ENCODE measurements at places on chromosomes 2 and 18.

DNA sequence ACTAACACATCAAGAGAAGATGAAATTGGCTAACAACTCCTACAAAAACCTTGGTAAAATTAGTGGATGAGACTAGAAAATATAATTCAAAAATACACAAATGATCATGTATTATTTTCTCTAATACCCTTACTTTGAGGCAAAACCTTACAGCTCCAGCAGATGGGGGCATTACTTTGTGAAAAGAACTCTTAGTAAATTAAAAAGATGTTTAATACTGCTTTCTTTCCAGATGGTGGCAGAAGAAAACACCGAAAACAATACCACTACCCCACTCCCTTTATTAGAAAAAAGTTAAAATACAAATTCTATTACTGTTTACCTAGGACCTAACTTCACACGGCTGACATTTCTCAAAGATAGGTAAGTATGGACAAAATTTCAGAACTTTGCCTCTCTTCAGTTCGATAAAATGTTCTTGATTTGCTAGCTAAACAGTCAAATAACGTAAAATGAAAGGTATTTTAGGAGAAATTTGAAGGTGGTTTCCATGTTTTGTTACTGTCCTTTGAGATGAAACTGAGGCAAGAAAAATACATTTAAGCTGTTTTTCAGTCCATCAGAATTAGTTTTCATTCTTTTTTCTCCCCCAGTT lies 30.6 kb downstream of the ORC4 start:
- DNase-seq: peak; percentile 64

DNA sequence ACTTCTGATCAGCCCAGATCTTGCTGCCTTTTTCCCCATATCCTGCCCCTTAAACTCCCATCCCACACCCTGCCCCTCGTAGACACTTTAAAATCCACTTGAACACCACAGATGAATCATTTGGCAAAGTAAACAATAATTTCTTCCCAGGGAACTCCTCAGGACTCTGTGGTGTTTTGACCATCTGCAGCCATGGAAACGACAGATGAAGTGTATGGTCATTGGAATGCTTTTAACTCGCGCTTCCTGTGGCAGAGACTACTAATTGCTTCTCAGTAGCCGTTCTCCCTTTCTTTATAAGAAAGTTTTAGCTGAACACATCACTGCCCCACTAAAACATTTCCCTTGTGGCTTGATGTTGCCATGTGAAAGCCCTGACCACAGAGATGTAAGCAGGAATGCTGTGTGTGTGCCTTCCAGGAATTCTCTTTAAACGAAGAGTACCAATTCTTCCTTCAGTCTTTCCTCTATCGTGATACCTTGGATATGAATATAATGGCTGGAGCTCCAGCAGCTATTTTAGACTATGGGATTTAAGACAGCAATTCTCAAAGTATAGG lies 92.7 kb upstream of the PARD3B start:
- peak; percentile 86 for DNase-seq

GRCh38 chr2:233428438-233428837 lies 74.1 kb downstream of the DGKD start:
- no peak for DNase-seq

DNA sequence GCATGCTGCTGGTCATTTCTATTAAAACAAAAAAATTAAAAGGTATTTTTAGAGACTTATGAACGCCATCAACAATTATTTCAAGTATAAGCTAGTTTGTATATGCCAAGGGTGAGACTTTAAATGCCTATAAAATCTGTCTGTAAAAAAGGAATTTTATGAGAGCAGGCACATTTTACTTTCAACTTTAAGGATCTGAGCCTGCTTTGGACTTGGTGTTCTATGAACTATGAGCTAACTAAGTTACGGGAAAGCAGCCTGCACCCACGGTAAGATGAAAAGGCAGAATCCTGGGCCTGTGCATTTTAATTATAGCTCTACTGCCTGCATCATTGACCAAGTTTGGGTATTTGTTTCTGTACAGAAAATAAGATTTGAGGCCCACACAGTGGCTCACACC lies 95.4 kb downstream of the PLEKHM3 start:
- DNase-seq: no peak

DNA sequence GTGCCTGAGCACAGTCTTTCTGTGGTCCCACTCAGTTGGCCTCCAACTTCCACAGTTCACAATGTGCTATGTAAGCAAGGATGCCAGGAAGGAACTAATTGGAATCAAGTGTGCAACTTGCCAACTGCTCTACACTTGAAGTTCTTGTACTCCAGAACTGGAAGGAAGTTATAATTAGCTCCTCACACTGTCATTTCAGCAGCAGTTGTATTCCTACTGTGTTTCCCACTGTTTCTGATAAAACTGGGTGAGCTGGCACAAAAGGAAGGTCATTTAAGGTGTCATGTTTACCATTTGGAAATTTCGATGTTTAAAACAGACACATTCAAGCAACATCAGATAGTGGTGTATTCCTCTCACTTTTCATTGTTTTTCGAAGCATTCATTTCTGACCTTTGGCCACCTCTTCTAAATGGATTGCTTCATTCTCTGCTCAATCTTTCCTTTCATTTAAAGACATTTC lies 84.2 kb downstream of the ANTXR1 start:
- no peak for DNase-seq

DNA sequence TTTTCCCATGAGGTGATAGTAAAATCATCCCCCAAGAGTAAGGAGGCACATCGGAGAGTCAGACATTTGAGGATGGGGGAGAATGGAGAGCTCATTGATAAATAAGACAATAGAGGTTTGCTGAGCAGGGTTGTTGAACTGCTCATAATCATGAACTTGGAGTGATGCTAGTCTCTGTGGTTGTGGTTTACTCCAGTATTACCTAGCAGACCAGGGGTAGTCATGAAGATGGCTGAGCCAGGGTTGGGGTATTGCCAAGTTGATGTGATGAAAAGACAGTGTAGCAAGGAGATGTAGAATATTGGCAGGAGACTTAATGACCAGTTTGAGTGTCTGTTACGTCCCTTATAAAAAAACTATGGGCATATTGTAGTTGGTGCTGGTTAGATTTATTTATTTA lies 25.4 kb downstream of the CYBRD1 start:
- DNase-seq: no peak

GRCh38 chr18:48136827-48137373 lies 206.4 kb upstream of the SMAD2 start:
- no peak for DNase-seq

DNA sequence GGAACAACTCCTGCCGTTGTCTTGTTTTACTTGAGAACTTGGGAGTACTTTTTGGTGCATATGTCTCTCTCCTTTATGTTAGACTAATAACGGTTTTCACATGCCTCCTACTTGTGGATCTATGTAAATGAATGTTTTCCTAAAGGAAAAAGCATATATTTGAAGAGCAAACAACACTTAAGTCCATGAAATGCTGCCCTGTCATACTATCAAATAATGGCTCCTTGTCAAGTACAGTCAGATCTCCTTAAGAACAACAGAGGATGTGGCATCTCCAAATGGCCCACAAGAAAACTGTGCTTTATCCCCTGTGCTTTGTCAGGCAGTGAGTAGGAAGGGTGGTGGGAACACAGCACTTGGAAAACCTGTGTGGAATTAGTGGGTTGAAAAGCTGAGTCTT lies 198.2 kb downstream of the PTGR3 start:
- no peak for DNase-seq

- DNase-seq: no peak
Measured at GRCh38 chr18:13653746-13654433, 72.5 kb downstream of the FAM210A start.

DNA sequence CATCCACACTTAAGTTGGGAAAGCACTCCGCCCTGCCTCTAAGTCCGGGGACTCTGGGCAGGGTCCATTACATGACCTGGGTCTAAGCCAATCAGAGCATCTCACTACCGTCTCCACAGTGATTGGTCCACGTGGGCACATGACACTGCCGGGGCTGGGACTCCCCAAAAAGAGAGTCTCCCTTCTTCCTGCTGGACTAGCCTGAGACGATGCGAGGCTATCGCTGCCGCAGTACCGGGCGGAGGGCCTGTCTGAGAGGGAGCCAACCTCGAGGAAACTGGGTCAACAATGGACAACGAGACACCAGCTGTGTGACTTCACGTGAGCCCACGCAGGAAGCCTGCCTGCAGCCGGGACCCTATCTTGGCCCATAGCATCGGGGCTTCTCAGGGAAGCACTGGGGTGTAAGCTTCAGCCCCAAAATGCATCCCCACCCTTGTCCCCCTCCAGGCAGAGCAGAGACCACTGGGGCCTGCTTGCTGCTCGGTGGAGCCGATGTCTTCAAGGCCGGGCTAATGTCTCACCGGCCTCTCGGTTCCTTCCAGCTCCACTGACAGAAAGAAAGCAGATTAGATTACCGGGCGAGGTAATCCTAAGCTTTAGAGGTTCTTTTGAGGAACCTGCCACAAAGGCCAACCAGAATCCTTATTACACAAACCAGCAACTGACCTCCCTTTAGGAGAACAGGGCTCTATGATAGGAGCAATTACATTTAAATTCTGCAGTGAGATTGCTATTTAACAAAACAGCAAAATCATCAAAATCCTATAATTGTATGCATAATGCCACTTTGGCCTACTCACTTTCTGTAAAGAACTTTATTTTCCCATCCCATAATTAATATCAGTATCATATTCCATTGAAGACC lies 21.3 kb upstream of the COPS8 start:
- DNase-seq: no peak

DNA sequence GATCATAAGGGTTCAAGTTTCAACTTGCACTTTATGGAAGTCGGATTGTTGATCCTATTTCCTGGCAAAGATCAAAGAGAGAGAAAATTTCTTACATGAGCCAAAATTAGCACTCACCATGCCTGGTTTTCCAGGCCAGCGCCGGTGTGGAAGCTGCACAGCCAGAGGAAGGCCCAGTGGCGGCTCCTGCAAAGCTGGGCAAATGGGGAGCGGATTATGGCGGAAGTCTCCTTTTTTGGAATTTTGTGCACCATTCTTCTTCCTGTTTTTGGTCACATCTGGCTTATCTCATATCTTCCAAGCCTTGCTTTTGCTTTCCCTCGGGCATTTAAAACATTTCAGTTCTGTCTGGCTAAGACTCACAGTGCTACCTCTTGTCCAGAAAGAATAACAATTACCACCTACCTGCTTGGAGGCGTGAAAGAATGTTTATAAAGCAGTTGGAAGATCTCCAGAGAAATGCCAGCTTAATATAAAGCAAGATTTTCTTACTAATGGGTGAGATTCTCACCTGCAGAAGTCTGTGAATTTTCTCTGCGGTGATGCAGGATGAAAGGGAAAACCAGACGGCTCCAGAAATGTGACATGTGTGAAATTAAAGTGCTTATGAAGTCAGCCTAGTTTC lies 94.3 kb downstream of the ASAP2 start:
- no peak for DNase-seq

DNA sequence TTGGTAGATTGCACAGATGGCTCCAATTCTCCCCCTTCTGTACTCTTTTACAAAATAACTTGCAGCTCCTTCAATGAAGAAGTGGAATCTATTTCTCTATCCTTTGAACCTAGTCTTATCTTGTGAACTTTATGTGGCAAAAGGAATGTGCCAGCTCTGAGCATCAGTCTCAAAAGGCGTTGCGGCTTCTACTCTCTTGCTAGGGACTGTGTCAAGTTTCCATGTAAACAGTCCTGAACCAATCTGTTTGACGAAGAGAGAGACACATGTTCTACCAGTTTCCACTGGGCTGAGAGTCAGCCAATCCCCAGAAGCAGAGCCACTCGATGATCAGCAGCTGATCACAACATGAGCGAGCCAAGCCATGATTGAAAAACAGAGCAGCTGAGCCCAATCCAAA lies 439.7 kb upstream of the SETBP1 start:
- no peak for DNase-seq

DNA sequence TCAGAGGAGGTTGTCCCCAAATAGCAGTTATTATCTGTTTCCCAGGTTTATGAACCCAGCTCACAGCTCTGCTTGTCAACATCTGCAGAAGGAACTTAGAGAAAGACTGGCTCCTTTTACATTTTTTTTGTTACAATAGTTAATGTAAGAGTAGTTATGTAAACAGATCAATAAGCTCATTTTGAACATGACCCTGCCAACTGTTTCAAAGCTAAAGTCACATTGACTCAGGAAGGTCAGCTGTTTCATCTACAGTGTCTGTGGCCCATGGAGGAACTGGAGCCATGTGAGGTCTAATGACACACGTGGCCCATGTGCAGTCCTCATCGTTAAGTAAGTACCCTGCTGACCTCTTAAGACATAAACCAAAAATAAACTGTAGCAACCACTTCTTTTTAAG lies 97.1 kb downstream of the SH3RF3 start:
- no peak for DNase-seq

GRCh38 chr2:159894145-159894838 lies 96.3 kb upstream of the CD302 start:
- DNase-seq: no peak

- no peak for DNase-seq
Measured at GRCh38 chr2:153405196-153405595, 73.4 kb downstream of the RPRM start.

GRCh38 chr18:73136134-73136533 lies 268.3 kb upstream of the NETO1 start:
- no peak for DNase-seq

- no peak for DNase-seq
Measured at GRCh38 chr2:207071820-207072219, 93.9 kb downstream of the KLF7 start.

DNA sequence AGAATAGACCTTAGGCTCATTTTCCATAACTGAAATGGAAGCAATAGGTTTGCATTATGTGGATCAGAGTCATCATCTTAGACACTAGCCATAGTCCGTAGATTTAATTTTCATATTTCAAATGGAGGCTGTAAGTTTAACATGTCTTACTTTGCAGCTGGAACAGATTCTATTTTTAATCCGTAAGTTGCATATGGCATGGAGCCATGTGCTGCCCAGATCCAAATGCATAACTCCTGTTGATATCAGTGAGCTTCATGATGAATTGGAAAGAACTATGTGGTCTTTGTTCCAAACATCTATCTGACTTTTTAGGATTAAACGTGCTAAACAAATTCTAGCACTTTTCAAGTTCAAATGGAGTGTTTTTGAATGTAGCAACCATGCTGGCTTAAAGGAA lies 43.4 kb downstream of the MEIS1 start:
- no peak for DNase-seq

DNA sequence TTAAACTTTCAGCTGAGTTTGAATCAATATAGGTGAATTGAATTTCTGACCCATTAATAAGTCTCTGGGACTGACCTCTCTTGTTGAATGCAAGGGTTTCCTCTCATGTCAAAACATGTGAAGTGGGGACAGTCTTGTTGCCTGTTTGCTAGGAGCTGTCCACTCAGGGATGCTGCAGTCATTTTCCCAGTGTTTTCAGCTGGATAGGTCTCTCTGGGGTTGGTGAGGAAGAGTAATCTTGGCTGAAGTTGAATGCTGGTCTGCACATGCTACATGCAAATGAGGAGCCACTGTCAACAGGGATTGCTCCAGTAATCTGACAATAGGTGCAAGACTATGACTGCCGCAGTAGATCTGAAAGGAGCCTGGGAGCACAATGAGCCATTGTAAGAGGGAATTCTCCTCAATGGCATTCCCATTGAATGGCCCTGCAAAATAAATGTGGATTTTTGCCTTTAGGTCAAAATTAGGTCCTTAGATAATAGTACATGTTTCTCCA lies 34.1 kb upstream of the IL1RL1 start:
- DNase-seq: no peak

DNA sequence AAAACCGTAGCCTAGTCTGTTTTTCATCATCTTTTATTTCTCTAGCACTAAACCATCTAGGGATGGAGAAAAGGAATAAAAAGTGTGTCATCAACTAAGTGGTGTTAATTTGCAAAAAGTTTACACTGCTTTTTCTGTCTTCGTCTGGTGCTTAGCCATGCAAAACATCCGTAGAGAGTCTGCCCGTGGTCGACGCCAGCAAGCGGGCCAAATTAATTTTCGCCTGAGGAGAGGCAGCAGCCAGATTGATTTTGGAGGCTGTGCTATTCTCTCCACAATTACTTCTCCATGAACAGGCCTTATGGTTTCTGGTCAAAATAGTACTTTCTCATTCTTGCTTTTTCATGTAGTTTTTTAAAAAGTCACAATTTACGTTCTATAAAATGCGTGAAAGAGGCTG lies 46.3 kb downstream of the TNFRSF11A start:
- no peak for DNase-seq
